ENCODE measurements at places on chromosomes 5 and 9. TPM values are rescaled to one million over a fixed set of nuclear protein-coding genes. Genes with fewer than 3 reads are reported as not detected.

The DND1 gene
- 0.70 TPM for polyA plus RNA-seq

The C9orf153 gene
- polyA plus RNA-seq, result 0.43 TPM

The SVEP1 gene
- polyA plus RNA-seq, result 27.8 TPM

The PMPCA gene
- 50.2 TPM for polyA plus RNA-seq

The MEIKIN gene
- not detected for polyA plus RNA-seq

The UGT3A2 gene
- polyA plus RNA-seq, result 0.08 TPM

The ADAMTS16 gene
- 0.60 TPM for polyA plus RNA-seq

Data from right lung (tissue), 10 donors.